ENCODE measurements at places on chromosomes 1 and 21. TPM values are rescaled to one million over a fixed set of nuclear protein-coding genes. Genes with fewer than 3 reads are reported as not detected.

The LAMTOR5 gene
- 211 TPM for total RNA-seq

GRCh38 chr1:229869687-229870086, 197.4 kb upstream of the GALNT2 start:
- no peak for DNase-seq

DNA sequence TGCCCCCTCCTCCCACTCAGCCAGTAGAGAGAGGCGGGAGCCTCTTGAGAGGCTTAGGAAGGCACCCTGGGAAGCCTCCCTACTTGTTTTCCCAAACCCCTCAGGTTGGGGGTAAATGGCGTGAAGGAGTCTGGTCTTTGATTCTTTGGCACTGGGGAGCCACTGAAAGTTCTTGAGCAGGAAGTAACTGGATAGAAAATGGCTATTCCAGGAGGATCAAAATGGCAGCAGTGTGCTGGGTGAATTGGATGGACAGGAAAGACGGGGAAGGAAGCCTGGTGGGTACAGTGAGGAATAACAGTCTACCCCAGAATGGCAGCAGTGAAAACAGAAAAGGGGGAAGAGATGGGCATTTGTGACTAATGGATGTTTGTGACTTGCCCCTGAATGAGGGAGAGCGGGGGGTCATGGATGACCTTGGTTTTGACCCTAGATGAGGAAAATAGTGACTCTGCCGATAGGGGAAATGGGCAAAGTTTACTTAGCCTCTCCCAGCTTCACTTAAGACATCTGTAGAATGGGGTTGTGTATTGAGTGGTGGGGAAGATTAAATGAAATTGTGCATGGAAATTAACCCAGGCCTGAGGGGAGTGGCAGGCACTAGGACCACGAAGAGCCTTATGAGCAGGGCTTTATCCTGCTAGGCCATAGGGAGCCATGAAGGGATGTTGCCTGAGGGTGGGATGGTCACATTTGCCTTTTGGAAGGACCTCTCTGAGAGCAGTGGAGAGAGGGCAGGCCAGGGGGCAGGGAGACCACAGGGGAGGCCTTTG, 32.7 kb downstream of the TMEM51 start:
- DNase-seq: no peak

DNA sequence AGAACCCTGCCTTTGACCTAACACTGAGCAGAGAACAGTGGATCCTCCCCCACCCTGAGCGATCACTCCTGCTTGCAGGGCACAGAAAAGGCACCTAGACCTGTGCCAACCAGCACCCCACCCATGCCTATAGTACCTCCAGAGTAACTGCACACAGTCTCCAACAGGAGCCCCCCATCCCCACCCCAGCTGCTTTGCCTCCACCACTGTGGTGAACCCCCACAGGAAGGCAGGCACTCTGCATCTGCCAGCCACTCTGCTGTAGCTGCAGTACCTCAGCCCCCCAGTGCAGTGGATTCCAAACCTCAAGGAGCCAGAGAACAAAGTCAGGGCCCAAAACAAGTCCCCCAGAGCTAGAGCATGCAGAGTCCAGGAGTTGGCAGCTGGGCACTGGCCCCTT, 10.7 kb downstream of the SPATC1L start:
- peak; percentile 37 for DNase-seq

GRCh38 chr1:192573499-192573898, 2.1 kb upstream of the RGS1 start:
- no peak for DNase-seq

- no peak for DNase-seq
Measured at GRCh38 chr1:114061121-114061830, 82.0 kb downstream of the OLFML3 start.

- no peak for DNase-seq
Measured at GRCh38 chr1:235324296-235324695, 3.7 kb downstream of the ARID4B start.

DNA sequence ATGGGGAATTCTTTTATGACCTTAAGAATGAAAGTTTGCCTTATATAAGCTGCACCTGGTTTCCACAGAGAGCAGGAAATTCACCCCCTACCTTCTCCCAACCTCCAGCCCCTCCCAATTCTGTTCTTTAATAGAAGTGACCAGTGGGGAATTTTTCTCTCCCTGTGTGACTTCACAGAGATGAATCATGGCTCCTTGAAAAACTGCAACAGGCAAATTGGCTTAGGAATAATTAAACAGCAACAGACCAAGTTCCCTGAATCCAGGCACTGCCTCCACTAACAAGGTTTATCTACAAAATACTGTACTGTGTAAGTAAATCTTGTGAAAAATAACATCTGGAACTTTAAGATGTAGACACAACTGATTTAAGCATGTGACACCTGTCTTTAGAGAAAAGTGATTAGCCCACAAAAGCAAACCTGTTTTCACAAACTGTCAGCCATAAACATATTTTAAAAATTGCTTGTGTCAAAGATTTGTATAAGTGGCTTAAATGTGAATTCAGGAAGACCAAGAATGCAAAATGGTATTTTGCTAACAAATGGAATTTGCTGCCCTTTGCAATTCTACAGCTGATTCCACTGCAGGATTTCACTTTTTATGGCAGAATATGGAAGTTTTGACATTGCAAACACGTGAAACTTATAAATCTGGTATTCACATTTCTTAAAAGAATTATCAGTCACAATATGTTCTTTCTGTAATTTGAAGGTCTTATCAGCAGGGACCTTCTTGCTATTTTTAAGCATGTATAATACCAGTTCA, 54.0 kb downstream of the ALG14 start:
- no peak for DNase-seq

GRCh38 chr21:32061729-32062128, 188.9 kb downstream of the HUNK start:
- no peak for DNase-seq
